ENCODE measurements at places on chromosomes 6 and 20.

DNA sequence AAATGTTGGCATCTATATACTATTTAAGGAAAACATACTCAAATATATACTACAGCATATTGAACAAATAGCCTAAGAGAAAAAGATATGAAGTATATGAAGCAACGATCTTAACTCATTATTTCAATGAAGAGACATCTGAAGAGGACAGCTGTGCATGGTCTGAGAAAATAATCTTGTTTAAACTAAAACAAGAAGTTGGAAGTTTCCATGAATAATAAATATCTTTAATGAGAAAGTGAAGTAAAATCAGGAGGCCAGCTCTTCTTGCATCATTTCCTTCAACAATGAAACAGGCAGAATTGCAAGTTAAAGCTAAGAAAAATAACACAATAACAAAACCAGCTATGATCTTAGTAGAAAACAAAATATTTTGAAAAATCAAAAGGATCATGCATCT lies 1265.4 kb upstream of the MAP3K7 start:
- DNase-seq, result no peak

GRCh38 chr6:103784117-103784516 lies 1075.6 kb downstream of the HACE1 start:
- DNase-seq, result no peak

GRCh38 chr20:22700367-22700766 lies 116.0 kb upstream of the FOXA2 start:
- DNase-seq, result no peak

DNA sequence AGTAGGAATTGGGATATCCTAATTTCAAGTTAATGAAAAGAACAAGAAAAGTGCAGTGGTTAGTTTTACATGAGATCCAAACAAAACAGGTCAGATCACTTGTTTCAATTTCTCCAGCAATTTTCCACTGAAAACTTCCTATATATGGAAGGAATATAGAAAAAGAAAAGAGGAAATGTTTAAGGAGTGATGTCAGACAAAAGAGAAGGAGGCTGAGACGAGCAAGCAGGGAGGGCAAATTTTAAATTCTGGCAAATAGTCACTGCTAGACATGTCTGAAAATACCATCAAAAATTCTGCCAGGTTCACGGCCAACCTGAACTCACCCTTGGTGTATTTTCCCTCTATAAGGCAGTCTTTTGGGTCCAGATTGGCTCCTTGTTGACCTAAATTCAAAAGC lies 9.5 kb upstream of the NUP153 start:
- DNase-seq, result no peak

Measured in GM04503 (cell line).